ENCODE measurements at places on chromosomes 13 and 19. TPM values are rescaled to one million over a fixed set of nuclear protein-coding genes. Genes with fewer than 3 reads are reported as not detected.
A peak's percentile ranks its signal among the peaks of the same experiment; 100 is the strongest.

DNA sequence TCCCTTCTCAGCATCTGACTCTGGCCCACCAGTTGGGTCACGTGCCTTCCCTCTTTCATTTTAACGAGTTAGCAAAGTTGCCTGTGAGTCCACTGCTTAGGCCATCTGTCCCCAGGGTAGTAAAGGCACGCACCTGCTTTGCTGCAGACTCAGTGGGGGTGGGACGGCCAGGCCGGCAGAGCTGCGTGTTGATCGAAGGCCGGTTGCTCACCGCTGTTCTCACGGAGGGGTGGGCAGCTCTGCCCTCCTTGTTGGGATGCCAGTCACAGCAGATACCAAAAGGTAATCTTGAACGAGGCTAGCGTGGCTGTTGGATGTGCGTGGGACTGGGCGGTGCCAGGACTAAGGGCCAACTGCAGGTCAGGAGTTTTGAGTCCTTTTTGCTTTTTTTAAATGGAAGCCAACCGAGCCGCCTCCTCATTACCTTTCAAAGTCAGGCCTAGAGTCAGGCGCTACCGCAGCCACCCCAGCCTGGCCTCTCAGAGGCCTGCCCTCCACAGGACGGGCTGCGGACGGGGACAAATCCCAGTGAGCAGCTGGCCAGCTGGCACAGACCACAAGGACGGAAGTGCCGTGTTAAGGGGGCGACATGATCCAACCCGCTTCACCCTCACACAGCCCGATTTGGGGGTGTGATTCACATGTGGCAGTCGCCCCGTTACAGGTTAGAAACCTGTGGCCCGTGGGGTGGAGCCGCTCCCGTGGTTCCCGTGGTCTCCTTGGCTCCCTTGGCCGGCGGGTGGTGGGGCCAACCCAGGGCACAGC, 20.6 kb downstream of the ADPRHL1 start:
- peak; percentile 26 for DNase-seq

DNA sequence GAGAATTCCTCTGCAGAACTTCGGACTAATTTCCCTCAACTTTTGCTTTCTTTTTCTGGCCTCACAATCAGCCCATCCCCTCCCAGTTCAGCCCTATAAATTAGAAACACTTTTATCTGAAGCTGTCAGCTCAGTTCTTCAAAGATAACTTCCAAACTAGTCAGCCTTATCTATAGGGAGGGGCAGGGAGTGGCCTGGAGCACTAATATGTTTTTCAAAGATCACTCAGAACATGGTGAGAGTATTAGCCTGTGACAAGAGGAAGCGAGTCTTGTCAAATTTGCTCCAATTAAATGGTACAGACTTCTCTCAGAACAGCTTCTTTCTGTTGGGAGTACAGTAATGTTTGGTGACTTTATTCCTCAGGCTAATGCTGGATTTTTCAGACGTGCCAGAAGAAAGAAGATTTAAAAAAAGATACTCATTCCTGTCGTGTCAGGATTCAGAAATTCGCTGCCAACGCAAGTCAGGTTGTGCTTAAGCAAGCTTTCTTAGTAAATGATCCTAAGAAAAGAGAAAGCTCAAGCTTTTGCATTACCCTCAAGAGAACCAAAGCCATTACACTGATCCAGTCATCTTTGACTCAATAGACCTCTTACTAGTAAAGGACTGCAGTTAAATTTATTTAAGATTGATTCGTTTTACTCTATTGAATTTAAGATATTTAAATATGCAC, 1033.6 kb downstream of the SLITRK5 start:
- no peak for DNase-seq

Gene CHAF1A
- 128 TPM for total RNA-seq

DNA sequence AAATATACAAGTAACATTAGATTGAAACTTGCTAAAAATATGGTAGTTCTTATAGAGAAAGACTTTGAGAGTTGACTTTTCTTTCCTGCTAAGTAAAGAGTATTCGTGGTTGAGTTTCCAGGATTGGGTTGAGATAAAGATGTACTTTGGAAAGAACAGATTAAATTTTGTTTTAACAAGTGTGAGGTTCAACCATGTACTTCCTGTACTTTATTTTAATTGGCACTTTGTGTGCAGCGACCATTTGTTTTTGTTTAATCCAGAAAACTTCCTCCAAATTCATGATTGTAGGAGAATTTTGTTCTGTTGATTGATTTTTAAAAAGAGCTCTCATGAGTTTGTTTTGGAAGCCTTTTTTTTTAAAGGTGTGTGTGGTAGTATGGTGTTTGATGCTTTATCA, 46.9 kb downstream of the PAN3 start:
- DNase-seq = no peak

Gene CPB2
- not detected for total RNA-seq

DNA sequence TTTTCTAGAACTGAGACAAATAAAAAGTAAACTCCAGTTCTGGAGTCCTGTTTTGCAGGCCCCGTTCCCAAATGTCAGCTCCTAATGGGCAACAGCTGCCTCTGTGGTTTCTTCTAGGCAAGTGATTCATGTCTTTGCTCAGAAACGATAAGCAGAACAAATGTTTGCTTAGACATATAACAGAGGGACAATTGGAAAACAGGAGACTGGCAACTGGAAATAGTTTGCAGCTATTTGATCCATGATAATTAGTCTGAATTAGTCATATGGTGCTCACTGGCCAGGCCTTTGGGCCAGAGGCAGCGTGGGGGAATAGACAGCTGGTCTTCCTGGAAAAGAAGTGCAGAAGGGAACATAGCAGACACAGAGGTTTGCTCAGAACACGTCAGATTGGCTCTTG, 29.2 kb upstream of the TSHZ3 start:
- no peak for DNase-seq

Gene RPS28
- 2,187 TPM for total RNA-seq

Measured in OCI-LY7 (cell line).